Epithelial cell of esophagus (primary cell): ENCODE measurements at places on chromosomes 2 and 18.

- DNase-seq = peak; percentile 10
These were observed 44.1 kb downstream of the ATOH8 start for GRCh38 chr2:85797921-85798320.

- DNase-seq = peak; percentile 93
These were observed 184.2 kb upstream of the ZEB2 start for GRCh38 chr2:144703852-144704708.

GRCh38 chr2:62034715-62035114 lies 129.2 kb downstream of the COMMD1 start:
- DNase-seq = no peak

DNA sequence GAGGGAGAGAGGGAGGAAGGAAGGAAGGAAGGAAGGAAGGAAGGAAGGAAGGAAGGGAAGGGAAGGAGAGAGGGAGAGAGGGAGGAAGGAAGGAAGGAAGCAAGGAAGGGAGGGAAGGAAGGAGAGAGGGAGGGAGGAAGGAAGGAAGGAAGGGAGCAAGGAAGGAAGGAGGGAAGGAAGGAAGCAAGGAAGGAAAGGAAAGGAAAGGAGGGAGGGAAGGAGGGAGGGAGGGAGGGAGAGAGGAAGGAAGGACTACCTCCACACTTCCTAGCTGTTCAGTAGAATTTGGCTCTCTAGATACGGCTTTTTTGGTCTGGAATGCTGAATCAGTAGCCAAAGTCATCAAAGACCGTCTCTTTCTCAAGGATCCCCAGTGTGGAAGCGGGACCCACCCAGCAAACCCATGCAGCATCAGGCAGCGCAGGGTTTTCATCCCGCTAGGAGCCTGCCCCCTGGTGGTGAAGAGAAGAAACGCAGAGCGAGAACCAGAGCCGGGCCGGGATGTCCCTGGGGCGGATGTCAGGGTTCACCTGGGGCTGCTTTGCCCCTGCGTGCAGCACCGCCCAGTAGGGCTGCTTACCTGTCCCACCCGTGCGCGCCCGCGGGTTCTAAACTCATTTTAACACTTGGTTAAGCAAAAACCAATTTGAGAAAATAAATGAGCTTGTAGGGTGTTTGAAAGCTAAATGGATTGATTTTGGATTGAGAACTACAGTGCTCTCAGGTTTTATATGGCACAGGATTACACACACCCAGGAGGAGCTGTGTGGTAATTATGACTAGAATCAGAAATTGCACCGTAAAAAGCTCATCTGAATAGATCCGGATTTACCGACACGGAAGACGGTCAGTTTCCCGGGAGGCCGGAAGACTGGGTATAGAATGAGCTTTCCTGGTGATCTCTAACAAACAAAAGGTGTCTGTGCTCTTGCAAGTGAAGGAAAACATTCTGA lies 48.1 kb upstream of the ARL4C start:
- peak; percentile 49 for DNase-seq

DNA sequence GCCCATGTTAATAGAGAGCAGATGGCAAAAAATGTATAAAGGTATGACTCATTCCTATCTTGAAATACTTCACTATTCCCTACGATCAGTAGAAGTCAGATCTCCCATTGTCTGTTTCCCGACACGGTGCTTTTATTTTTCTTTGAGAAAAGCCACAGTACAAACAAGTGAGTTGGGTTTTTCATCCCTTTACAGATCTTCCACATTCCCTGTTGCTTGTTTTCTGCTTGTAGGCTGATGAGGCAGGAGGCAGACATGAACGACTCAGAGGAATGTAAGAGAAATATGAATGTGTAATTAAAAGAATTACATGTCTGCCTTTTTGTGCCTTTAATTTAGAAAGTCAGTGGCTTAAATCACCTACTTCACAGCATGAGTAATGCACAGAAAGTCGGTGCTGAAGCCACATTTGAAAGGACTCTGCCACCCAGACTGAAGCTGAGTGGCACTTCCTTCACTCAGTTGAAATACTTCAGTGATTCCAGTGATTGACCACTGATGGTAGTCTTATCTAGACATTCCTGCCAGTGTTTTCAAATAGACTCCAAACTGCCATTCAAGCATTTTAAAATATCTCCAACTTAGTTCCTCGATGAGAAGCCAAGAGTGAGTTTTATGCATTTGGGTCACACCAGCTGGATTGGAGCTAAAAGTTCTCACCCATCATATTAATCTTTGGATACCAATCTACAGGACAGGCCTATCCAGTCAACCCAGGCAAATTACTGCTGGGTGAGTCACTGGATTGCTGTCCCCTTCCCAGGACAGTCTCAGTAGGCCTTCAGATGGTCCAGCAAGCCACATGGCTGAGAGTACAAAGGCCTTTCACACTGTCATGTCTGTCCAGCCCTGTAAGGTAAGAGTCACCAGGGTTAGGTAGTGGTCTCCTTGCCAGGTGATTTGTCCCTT lies 79.0 kb downstream of the COLEC12 start:
- no peak for DNase-seq

- no peak for DNase-seq
These were observed 31.4 kb downstream of the SH3BP4 start for GRCh38 chr2:234983011-234983726.
